ENCODE measurements at places on chromosomes 2 and 18.

GRCh38 chr2:41431756-41432155, 616.1 kb upstream of the PKDCC start:
- ATAC-seq, result no peak

DNA sequence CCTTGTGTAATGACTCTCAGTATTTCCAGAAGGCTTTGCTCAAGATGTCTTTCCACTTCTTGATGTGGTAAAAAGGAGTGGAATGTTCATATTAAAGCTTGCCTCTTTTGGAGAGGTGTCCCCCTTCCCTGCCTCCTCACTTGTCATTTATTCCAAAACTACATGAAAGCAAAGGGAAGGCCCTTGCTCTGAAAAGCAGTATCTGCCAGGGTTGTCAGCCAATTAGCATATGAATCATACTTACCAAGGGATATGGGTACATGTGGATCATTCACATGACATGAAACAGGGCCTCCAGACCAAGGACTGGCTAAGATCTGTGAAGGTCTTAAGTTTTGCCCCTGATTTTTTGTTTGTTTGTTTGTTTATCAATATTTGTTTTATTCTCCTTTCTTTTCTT, 31.3 kb downstream of the ANXA4 start:
- ATAC-seq, result peak; percentile 29

- ATAC-seq, result no peak
These were observed 131.5 kb downstream of the PRKCE start for GRCh38 chr2:45782986-45783385.

DNA sequence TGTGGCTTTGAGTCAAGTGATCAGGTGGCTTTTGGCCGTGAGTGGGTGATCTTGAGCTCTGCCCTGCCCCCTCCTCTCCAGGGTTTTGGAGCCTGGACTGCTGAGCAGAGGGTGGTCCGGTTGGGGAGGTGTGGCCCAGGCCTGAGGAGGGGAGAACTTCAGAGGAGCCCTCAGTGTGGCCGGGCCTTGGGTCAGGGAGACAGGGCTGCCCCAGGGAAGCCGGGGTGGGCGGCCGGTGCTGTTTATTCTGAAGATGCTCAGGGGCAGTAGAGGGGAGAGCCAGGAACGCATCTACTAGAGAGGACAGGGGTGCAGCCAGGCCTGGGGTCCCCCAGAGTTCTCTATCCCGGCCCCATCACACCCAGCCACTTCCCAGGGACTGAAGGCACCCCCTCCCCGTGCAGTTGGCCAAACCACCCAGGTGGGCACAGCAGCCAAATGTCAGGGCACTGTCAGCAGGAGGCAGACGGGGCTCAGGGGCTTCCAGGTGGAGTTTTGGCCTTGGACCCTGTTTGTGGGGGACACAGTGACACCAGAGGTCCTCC, 963 bp downstream of the ERFE start:
- no peak for ATAC-seq

GRCh38 chr2:206452242-206452641, 8.9 kb downstream of the ADAM23 start:
- no peak for ATAC-seq

DNA sequence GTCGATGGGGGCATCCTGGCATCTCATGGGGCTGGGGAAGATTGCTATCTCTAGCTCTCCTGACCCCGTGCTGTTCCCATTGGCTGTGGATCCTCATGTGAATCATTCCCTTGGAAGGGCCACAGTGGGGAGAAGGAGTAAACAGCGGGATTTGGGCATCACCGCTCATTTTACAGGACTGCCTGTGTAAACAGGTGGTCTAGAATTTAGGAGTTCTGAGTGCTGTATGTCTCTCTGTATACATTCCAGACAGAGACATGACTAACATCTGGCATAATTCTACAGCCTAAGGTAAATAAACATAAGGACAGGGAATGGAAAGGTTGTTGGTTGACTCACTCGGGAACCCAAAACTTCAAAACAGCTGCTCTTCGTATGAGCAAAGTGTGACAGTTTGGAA, 92.7 kb downstream of the COPS8 start:
- ATAC-seq, result no peak

GRCh38 chr2:134138115-134138514, 115.8 kb upstream of the MGAT5 start:
- ATAC-seq, result no peak

DNA sequence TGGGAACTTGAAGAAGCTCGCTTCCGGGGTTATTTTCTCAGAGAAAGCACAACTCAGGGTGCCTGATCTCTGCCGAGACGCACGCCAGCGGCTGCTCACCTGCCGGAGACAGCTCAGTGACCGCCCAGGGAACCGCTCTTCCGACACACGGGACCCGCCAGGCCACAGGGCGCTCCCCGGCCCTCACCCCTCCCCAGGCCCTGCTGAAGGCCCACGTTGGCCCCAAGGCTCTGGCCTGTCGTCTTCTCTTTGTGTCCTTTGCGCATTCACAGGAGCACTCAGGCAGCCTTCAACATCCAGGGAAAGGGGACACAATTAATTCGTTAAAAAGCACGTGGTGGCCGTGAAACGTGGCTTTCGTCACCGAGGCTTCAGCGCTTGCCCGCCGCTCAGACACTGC, 276.3 kb upstream of the SALL3 start:
- no peak for ATAC-seq

GRCh38 chr2:44550561-44550960, 188.8 kb downstream of the CAMKMT start:
- ATAC-seq, result no peak

DNA sequence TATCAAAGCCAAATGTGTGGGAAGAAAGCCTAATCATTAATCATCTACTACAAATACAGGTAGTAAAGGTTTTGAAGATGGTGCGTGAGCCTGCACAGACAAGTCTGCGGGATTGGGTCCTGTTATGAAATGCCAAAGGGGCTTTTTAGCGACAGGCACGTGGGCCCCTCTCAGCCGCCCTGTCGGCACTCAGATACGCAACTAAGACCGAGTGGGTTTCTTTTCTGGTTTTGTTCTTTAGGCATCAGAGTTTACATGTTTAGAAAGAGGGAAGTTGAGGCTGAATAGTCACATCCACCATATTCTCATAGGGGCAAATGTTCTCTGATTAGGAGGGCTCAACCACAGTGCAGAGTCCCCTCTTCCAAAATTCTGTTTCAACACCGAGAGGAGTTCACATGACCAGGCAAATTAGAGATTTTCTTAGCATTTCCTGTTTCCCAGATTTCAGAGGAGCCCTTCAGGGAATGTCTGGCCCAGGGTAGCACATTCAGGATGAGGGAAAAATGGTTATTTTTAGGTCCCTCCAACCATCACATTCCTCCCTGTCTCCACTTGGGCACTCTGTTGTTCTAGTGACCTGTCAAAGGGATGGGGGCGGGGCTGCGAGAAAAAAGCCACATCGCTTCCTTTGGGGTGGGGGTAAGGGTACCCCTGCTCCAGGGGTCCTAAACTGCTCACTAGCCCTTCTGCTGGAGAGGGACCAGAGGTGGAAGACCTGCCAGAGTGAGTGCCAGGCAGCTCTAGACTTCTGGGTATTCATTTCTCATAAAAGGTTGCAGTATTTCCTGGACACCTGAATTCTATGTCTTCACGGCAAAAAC, 159.2 kb downstream of the BCL2 start:
- ATAC-seq, result no peak

GRCh38 chr2:74009577-74009976, 24.9 kb downstream of the TET3 start:
- no peak for ATAC-seq

DNA sequence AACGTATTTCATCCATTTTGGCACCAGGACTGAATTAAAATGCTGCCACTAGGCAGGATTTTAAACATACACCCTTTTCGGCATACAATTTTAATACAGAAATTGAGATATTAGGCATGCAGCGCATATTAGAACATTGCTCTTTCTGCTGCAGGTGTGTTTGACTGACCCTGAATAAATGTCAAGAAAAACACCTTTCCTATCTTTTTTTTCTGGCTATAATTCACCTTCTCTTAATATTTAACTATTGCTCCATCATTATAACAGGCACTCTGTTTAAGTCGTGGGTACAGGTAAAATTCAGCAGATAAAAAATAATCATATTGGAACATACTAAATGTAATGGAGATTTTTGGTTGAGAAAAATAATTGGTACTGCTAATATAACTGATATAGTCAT, 905.9 kb downstream of the NRXN1 start:
- no peak for ATAC-seq

- ATAC-seq, result no peak
These were observed 210.6 kb downstream of the CAMKMT start for GRCh38 chr2:44572196-44572900.

DNA sequence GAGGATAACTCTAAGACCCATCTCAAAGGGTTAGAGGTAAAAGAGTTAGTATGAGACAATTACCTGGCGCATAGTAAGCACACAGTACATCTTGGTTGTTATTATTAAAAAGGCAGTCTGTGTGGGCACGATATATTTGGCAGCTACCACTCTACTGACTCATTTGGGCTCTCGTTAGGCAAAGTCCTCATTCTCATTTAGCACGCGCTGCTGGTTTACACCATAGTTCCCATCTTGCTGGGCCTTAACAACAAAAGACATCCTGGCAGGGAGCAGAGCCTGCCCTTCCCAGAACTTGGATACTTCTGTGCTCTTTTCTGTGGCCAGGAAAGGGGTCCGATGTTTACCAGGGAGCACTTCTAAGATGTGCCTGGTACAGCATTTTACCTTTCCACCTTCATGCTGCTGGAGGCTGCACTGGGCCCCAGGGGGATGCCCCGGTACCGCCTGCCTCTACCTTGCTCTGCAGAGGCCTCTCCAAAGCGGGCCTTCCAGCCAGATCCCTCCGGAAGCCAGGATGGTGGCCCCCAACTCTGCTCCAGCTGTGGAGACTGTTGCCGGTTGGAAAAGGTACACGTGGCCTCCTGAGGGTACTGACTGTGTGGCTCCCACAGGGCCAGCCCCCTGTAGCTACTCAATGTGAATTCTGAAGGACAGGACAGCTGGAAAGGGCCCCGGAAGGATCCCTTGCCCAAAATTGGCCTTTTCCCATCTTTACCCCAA, 15.0 kb downstream of the GLI2 start:
- no peak for ATAC-seq

DNA sequence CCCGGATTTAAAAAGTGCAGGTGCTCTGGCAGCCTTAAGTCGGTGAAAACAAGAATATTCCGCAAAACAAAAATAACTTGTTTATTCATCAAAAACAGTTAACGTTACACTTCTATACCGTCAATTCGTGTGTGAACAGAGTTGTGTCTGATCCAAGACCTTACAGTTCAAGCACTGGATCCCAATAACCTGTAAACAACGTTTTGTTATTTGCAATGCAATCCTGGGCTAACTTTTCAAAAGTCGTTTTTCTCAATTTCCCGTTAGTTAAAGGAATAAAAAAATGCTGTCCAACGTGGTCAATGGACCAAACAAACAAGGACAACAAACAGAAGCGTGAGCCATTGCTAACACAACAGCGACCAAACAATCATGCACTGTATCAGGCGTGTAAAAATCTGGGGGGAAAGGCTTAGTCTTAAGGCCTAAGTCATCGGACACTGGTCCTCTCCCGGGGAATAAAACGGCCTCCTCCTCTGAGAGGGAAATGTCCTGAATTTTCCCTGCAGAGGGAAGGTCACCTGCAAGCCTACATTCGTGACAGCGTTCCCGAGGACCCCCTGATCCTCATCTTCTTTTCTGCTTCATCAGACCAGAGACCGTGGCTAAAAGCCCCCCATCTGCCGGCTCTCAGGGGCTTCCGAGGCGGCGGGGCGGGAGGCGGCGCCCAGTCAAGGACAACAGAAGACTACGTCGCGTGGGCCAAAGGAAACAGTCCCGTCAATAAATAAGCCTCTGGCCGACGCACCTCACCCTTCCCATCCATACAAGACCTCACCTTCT, 490 bp downstream of the NDUFS1 start:
- peak; percentile 10 for ATAC-seq

DNA sequence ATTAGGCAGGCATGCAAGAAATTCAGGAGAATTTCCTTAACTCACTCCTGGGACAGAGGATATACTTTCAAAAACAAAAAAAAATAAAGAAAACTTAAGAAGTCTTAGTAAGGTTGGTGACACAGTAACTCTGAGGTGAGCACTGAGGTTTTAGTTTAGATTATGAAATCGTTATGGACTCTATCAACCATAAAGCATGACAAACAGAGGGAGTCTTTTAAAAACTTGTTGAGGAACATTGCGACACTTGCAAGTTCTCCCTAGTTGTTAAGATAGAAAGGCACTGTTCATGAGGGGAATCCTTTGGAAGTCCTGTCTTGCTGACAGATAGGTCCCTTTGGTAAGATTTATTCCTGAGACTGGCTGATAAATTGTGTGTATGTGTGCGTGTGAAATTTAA, 194.3 kb upstream of the ERBB4 start:
- ATAC-seq, result no peak

DNA sequence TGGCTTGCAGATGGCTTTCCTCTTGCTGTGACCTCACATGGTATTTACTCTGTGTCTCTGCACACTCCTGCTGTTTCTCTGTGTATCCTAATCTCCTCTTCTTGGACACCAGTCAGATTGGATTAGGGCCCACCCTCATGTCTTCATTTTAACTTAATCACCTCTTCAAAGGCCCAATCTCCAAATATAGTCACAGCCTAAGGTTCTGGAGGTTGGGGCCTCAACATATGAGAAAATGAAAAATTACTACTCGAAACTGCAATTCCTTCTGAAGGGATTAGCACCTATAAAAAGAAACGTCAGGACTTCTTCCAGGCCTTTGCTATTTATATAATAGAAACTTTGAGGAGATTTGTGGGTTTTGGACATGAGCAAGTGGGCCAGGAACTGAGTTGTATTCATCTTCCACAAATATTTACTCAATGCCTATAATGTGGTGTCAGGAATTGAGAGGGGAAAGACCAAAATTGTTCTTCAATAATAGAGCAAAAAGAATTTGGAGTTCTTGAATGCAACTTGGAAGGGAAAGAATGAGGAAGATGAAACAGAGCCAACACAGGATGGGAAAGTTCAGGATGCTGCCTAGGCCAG, 270.0 kb upstream of the FN1 start:
- peak; percentile 37 for ATAC-seq

DNA sequence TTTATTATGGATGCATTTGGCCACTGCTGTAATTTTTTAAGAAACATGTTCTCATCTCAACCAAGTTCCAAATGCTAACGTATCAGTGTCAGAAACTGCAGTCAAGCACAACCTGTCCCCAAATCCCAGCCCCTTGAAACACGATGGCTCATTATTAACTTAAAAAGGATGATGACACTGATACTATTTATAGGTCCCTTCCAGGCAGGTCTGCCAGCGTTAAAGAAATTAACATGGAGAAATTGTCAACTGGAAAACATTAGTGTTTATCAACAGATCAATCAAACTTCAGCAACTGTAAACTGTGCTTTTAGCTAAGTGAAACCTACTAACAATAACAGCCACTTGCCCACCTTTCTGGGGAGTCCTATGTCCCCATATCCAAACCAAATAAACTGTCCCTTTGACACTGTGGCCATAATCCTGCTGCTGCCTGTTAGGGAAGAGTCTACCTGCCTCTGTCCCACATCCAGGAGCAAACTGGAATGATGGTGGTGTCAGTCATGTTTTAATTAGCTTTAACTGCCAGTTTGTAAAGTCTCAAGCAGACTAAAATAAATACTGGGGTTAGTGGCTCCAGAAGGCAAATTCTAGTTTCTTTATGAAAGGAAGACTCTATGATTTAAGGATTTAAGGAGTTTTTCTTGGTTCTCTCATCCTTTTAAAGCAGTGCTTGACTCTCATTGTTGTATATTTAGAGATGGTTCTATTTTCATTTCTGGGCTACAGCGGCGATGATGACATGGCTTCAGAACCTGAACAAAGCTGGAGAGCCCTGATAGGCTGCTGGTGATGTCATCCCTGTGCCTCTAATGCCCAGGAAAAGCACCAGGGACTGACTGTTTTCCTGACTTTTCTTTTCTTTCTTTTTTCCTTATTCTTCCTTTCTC, 583.6 kb upstream of the PIK3C3 start:
- ATAC-seq, result no peak

Measured in gastroesophageal sphincter (tissue), 4 donors.